ENCODE measurements at places on chromosomes 2 and 18.

DNA sequence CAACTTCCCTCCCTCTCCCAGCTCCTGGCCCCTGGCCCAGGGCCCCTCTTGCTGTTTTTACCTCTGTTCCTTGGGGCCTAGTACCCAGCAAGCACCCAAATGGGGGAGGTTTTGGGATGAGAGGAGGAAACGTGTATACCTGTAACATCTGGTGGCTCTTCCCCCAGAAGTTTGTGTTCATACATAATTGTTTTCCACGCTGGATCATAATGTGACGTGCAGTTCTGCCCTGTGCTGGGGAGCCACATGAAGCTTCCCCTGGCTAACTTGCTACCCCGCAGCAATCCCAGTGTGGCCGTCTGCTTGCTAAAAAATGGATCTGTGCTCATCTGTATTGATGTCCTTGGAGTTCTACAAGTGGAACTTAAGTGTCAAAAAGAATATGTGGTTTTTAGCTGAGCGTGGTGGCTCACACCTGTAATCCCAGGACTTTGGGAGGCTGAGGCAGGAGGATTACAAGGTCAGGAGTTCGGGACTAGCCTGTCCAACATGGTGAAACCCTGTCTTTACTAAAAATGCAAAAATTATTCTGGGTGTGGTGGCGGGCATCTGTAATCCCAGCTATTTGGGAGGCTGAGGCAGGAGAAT, 36.5 kb downstream of the ANO7 start:
- no peak for DNase-seq

DNA sequence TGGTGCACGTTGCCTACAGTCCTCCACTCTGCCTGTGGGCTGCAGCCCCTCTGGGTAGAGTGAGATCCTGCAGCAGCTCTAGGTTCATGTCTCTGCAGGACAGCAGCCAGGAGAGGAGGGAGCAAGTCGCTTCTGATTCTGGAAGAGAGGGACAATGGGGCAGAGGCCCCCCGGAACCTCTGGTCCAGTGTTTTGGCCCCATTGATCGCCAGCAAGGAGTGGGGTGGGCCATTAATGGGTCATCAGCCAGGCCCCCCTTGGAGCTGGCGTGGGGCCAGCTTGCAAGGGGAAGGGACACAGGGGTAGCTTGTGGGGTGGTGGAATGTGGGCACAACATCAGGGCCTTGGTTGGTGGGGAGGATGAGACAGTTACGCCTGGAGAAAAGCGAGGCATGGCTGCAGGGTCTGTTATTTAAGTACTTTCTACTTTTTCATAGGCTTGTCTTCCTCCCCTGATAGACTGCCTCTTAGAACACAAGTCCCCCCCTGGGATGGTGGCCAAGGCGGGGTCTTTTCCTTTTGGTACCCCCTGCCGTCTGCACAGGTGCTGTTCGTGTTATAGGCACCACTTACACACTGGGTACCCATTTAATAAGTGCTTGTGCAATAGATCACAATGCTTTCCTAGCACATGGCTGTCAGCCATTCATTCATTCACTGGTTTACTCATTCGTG, 44.6 kb downstream of the INHBB start:
- DNase-seq, result no peak

DNA sequence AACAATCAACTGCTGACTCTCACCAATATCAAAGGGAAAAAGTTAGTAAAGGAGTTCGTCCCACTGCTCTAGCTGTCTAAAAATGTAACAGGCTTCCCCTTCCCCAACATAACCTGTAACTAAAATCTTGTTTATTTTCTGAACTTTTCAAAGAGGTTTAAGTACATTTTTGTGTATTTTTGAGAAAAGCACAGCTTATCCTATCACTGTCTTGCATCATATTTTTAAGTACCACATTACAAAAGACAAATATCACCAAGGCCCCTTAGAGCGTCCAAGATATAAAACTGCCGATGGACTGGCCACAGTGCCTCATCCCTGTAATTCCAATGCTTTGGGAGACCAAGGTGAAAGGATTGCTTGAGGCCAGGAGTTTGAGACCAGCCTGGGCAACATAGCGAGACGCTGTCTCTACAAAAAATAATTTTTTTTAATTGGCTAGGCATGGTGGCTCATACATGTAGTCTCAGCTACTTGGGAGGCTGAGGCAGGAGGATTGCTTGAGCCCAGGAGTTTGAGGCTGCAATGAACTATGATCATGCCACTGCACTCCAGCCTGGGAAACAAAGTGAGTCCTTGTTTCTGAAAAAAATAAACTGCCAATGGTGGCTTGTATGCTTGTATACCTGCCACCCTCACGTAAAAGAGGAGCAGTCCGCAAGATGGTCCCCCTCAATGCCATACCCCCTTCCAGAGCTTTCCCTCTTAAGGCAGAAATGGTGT, 21.2 kb upstream of the LAPTM4A start:
- no peak for DNase-seq

- no peak for DNase-seq
Observed at GRCh38 chr2:25090801-25091200, 48.9 kb downstream of the EFR3B start.

DNA sequence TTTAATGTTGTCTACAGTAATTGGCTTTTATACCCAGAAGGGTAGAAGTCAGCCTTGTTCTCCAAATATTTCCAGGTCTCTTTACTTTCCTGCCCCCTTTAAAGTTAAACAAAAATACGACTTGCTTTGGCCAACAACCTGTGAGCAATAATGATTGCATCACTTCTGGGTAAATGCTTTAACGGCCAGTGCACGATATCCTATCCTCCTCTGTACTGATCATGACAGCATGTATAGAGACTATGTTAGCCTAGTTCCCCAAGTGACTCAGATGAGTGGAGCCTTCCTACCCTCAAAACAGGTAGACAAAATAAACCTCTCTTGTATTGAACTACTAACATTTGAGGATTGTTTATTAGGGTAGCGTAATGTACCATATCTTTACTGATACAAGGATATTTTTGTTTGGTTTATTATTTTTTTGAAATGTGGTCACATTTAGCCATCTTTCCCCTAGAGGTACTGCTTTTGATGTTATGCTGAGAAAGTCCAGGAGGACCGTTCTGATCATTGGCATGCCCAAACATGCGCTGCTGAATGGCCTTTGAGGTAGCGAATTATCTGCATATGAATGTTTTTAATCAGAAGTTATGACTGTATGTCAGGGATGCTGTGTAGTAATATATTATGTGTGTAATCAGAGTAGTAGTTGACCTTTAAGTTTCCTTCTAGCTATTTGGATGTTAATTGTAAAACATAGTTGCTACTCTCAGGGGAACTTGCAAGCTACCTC, 262.6 kb upstream of the DCC start:
- no peak for DNase-seq

DNA sequence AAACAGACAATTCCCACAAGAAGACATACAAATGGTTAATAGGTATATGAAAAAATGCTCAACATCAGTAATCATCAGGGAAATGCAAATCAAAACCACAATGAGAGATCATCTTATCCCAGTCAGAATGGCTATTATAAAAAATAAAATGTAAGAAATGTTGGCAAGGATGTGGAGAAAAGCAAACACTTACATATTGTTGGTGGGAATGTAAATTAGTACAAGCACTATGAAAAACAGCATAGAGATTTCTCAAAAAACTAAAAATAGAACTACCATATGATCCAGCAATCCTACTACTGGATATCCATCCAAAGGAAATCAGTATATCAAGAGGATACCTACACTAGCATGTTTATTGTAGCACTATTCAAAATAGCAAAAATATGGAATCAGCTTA, 186.6 kb downstream of the NOL4 start:
- no peak for DNase-seq

DNA sequence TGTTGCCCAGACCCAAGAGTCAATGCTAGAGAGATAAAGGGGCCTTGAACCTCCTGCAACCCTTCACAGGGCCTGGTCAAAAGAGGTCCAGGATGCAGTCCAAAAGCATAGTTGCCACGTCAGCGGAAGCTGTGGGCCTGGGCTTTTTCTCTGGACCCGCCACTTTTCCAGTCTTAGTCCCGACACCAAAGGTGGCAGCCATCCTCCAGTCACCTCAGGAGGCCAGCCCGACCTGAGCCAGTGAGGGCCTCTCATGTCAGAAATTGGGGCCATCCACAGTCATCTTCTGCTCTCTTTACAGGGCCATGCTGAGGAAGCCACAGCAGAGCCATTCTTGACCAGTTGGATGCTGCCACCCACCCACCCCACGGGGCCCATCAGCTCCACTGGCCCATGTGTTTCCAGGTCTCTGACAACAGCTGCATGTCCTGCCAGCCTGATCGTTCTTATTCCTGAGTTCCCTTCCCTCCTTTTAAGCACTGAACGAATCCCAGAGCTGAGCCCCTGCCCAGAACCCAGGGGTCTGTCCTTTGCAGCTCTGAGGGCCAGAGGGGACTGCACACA, 34.1 kb upstream of the KLHL29 start:
- no peak for DNase-seq

GRCh38 chr18:44246001-44246400, 434.7 kb upstream of the SETBP1 start:
- no peak for DNase-seq

- no peak for DNase-seq
Observed at GRCh38 chr2:37671816-37672103, 318 bp upstream of the CDC42EP3 start.

GRCh38 chr2:65834062-65834461, 401.7 kb upstream of the SPRED2 start:
- no peak for DNase-seq

- DNase-seq, result no peak
Observed at GRCh38 chr2:240336820-240337427, 98.5 kb upstream of the GPC1 start.

DNA sequence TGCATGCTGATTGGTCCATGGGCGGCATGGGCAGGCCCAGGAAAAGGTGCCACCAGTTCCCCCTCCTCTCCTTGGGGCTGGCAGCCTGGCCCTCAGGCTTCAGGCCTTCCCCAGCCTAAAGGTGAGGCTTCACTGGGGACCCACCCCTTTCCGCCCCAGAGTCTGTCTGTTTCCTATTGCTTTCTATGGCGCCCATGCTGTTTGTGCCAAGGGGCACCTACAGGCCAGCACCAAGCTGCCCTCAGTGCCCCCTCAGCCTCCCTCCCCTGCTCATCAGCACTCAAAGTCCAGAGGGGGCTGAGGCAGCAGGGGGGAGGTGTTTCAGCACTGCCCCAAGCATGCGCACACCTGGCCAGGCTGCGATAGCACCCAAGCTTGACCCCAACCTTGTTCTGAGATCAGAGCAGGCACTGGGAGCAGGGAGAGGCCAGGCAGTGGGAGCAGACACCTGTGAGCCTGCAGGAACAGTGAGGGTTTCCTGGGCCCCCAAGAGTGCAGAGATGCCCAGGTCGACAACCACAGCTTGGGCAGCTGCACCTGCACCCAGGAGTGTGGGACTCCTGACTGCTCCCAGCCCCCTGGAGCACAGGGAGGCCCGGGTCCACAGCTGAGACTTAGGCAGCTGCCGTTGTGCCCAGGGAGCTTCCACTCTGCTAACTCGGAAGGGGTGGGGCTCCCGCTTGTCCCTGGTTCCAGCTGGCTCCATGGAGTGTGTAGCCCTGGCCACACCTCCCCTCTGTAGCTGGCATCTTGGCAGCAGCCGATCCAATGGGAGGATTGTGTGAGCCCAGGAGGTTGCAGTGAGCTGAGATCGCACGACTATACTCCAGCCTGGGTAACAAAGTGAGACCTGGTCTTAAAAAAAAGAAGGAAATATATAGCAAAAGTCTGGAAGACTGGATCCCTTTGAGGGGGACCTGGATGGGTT, 69.1 kb downstream of the NCAPH start:
- DNase-seq, result no peak

DNA sequence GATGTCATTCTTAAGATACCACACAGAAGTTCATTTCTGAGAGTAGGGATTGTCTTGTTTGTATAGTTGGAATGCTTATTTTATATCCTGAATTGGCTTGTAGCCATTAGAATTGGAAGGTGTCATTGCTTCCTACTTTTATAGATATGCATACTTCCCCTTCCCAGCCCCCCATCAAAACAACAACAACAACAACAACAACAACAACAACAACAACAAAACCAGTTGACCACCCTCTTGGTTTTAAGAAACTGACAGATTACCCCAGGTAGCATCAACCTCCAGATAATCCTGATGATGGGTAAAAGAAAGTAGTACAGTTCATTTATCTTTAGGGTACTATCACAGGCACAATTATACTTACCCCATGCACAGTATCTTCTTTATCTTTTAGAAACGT, 20.0 kb downstream of the PHLPP1 start:
- no peak for DNase-seq

DNA sequence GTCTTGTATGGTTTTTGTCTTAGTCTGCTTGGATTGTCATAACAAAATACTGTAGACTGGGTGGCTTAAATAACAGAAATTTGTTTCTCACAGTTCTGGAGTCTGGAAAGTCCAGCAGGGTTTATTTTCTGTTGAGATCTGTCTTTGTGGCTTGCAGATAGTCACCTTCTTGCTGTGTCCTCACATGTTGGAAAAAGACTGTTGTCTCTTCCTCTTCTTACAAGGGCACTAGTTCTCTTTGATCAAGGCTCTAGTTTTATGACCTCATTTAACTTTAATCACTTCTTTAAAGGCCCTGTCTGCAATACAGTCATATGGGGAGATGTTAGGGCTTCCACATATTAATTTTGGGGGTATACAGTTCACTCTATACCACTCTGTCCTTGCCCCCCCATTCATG, 56.5 kb downstream of the NBEAL1 start:
- no peak for DNase-seq

DNA sequence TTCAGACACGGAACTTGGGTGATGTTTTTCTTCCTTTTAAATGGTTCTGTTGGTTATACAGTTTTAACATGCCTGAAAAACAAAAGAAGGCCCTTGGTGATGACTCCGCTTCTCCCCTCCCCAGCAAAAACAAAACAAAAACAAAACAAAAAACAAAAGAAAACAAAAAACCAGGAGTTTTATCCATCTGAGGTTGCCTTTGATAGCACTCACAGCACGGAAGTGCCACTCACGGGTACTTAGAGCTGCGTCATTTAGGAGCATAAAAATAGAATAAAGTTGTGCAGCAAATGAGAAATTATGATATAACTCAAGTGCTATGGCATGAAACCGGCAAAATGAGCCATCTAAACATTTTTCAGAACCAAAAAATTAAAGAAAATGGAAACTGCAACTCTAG, 57.7 kb downstream of the ZEB2 start:
- DNase-seq, result no peak

DNA sequence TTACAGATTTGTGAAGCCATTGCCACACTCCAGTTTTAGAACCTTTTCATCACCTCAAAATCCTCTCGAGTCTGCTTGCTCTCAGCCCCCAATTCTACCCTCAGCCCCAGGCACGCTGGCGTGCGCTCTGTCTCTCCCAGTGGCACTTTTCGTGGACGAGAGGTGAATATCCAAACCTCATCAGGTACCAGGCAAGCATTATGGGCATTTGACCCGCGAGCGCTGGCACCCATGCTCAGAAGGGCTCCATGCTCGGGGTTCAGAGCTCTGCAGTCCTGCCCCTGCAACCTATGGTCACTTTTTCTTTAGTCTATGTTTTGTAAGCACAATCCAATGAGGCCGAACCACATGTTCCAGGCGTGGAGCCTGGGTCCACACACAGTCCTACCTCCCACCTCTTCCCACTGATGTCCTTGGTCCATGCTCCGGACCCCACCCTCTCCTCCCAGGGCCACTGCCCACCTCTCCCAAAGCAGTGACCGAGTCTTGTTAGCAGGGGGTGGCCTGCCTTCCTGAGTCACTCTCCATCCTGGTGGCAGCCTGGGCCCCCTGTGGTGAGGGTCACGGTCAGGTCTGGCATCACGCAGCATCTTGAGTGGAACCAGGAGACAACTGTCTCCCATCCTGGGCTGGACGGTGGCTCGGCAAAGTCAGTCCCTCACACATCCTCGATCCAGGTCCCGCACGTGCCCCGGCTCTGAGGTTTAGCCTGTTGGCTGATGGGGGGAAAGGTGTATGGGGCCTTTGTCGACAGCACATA, 256.9 kb downstream of the NDUFA10 start:
- no peak for DNase-seq
